ENCODE measurements at places on chromosomes 16 and 17.

DNA sequence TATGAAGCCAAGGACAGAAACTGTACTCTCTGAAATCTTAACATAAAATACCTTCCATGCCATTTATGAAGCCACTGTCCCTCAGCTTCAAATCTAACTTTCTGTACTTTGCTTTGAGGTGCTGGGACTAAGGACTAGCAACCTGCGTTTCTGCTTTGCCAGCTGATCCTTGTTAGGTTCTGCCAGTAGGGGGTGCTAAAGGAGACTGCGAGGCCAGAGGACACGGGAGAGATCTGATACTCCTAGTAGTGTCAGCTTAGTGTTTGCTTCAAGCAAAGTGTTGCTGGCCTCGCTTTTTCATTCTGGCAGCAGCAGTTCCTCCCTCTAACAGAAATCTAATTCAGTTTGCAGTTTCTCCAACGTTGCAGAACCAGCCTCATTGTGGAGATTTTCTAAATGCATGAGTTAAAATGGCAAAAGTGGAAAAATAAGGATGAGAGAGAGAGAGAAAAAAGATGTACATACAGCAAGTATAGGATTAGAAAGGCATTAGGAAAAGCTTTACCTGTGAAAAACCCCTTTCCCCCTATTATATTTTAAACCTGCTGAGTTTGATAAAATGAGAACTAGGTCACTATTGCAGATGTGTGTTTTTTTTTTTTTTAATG is 297.5 kb downstream of the CA10 start:
- no peak for DNase-seq

- DNase-seq, result no peak
Measured at GRCh38 chr16:87295259-87295658, 21.9 kb downstream of the C16orf95 start.

GRCh38 chr17:79233916-79234551 is 159.4 kb downstream of the ENGASE start:
- no peak for DNase-seq

DNA sequence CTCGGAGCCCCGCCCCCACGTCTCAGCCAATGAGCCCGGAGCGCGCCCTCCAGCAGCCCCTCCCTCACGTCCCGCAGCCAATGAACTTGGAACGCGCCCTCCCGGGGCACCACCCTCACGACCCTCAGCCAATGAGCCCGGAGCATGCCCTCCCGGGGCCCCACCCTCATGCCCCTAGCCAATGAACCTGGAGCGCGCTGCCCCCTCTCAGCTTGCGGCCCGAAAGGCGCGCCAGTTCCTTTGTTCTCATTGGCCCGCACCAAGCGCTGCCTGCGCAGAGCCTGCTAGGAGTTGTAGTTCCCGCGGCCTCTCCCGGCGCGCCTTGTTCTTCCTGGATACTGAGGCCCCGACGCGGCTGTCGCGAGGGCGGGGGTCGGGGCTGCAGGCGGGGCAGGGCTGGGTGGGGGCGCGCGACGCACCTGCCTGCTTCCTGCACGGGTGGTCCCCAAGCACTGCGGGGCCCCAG is at the start of gene LRRC45:
Gene LRRC45 (plus strand): TSS at position 325 of the 466 bp plus-strand sequence. CDS start 339 bp downstream, outside the sequence.
- DNase-seq, result peak; percentile 100

GRCh38 chr16:68276223-68276622 is 11.9 kb downstream of the SLC7A6 start:
- no peak for DNase-seq

DNA sequence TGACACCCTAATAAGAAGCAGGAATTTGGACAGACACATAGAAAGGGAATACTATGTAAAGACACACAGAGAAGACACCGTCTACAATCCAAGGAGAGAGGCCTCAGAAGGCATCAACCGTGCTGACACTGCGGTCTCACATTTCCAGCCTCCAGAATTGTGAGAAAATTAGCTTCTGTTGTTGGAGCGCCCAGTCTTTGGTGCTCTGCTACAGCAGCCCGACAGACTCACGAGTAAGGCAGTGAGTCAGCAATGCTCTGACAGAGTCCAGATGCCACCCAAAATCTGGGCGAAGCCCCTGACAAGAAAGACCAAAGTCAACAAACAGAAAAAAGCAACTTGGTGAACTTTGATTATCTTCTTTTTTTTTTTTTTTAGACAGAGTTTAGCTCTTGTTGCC is 32.5 kb upstream of the RAI1 start:
- no peak for DNase-seq

DNA sequence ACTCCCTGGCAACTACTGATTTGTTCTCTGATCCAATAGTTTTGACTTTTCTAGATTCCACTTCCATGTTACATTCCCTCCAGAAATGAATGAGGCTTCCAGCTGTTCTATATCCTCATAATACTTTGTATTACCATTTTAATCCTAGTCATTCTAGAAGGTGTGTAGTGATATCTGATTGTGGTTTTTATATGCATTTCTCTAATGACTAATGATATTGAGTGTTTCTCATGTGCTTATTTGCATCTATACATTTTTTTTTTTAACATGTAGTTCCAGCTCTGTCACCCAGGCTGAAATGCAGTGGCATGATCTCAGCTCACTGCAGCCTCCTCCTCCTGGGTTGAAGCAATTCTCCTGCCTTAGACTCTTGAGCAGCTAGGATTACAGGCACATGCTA is 7.3 kb downstream of the ADGRG5 start:
- DNase-seq, result no peak

DNA sequence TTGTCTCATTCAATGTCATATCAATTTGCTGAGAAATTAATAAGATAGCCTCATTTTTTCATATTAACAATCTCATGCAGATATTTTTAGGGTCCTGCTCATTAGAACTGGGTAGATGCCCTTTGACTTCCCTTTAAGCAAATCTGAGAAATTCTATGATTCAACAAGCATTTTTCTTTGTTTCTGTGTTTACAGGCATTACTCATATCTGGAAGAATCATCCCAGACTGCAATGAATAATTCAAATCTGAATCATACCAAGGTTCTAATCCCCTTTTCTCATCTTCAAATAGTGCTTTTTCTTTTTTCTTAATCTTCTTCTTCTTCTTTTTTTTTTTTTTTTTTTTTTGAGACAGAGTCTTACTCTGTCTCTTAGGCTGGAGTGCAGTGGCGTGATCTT is 69.2 kb upstream of the KIFC3 start:
- no peak for DNase-seq

DNA sequence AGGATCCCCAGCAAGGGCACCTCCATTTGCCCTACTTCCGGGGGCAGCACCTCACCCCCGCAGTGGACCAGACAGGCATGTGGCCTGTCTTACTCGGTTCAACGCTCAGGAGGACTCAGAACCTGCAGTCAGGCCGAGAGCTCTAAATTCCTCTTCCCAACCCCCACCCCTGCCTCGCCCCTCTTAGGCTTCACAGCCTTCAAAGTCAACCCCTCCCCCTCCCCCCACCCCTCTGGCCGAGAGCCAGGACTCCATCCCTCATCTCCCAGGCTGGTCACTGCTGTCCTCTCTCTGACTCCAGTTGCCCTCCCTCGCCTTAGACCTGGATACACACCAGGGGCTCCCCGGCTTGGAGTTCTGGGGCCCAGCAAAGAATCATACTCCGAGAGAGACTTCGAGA is 8.1 kb upstream of the HS3ST6 start:
- no peak for DNase-seq

DNA sequence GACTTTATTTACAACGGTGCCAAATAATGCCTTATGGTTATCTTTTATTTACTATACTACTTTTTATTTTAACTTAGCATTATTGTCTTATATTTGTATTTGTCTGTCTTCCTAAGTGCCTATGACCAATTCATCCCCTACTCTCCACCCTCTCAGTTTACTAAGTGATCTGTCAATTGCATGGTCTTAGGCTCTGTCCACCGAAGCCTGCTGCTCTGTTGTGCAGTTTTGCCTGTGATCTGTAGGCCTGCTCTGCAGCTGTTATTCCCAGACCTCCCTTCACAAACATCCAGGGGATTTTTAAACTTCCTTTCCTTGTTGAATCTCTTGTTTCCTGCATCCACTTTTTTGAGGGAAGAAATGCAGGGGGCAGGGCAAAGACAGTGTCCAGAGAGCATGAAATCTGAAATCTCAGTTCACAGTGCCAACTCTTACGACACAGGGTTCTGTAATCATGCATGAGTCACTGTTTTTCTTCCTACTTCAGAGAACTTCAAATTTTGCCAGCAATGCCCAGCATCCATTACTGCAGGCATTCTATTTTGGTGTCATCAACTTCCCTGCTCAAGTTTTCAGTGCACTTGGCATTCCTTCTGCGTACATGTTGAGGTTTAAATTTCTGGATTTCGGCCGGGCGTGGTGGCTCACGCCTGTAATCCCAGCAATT is 11.4 kb downstream of the SLFN5 start:
- DNase-seq, result peak; percentile 56

DNA sequence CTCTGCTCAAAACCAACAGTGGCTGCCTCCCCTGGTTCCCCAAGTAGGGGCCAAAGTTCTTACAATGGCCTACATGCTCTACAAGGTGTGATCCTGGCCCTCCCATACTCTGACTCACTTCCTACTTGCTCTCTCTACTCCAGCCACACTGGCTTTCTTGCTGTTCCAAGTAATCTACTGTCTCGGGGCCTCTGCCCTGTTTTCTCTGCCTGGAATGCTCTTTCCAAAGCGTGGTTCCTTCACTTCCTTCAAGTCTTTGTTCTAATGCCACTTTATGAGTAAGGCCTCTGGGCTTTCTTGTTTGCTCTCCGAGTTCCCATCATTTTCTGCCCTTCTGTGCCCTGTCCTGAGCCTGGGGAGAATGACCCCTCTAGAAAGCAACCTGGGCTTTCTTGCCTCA is 4.1 kb upstream of the CDH3 start:
- DNase-seq, result no peak

DNA sequence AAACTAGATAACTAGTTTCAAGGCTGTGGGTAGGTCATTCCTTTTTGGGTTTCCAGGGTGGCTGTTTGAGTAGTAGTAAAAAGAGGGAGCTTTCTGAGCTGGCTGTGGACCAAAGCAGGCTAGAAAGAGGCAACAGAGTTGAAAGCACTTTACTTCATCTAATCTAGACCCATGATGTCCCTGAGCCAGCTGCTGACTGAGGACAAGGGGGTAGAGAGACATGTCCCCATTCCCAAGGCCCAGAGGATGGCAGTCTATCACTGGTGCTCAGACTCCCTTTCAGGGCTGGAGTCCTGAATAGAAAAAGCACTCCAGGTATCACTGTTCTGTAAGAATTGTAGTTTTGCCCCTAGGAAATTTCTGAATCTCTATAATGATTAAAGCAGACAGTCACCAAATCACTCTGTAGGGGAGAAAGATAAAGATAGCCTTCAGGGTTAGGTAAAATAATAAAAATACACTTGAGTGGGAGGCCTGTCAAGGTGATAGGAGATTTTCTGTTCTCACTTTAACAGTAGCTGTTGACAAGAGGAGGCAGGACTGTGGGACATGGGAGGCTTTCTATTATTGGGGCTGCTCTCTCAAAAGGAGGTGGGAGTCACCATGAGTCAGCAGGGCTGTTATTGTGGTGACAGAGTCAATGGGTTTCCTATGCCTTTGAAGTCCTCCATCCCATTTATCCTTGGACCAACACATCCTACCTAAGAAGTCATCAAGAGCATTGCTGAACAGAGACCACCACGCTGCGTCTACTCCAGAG is 190.2 kb upstream of the MPHOSPH6 start:
- DNase-seq, result no peak

DNA sequence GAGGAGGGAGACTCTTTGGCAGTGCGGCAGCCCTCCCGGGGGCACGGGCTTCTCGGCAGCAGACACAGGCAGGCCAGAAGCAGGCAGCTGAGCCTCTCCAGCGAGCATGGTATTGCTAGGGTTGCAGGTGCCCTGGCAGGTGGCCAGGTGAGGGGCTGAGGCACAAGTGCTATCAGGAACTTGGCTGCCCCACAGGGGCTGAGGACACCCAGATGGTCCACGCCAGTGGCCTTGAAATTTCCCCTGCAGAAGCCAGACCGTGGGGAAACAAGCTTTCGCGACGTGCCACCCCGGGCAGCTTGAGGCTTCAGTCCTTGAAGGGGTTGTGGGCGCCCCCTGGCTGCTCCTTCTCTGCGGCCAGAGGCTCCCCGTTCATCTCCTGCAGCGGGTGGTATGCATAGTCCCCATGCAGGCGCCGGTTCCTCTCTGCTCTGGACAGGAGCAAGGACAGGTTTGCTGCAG is 8.5 kb downstream of the NAGPA start:
- DNase-seq, result no peak

DNA sequence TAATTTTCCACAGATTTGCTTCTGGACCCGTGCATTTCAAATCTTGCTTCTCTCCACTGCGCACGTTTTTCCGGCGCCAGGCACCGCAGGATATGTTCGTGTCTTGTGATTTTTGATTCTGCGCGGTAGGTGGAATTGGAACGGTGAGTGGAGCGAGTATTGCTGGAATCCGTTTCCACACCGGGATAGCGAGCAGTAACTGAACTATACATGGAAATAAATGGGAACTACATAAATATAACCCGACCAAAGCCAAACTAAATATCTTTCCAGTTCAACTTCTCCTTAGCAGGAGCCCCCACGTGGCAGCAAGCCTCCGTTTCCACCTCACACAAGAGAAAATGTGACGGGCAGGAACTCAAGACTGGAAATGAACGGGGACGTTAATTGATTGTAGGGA is 154.0 kb downstream of the SEC14L1 start:
- no peak for DNase-seq

DNA sequence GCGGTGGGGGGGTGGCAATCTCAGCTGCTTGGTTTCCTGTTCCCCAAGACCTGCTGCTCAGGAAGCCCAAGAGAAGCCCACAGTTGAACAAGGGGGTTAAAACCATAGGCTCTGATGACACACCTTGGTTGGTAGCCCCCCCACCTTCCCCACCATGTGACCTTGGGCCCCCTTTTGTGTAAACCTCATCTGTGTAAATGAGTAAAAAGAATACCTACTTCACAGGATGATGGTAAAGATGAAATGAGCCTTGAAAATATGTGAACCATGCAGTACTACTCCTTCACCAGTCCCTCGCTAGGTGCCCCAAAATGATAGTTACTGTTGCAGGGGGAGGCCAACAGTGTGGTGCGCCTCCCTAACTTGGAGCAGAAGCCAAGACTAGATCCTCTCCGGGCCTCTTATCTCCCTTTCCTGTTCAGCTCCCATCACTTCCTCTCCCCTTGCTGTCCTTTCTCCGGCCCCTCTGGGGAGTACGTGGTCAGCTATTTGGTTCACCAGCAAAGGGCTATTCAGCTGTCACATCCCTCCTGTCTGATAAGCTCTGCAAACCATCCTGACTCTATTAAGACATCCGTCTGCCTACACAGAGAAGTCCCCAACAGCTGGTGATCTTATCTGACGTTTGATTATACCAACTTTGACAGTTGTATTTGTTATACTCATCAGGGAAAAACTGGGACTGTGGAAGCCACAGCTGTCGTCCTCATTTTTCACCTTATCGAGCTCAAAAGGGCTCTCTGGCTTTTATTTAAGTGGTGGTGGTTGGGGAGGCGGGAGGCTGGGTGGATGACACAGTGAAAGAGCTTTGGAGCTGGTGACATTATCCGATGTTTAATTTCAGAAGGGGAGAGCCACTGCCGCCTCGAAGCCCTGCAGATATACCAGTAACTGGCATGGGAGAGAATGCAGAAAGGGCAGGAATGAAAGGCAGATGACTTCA is 19.9 kb downstream of the DCAKD start:
- DNase-seq, result no peak

GRCh38 chr17:38658741-38659345 is 15.9 kb downstream of the EPOP start:
- no peak for DNase-seq
